ENCODE measurements at places on chromosomes 3 and 15. TPM values are rescaled to one million over a fixed set of nuclear protein-coding genes. Genes with fewer than 3 reads are reported as not detected.

GRCh38 chr3:172057624-172058327 lies 18.4 kb downstream of the FNDC3B start:
- no peak for DNase-seq

DNA sequence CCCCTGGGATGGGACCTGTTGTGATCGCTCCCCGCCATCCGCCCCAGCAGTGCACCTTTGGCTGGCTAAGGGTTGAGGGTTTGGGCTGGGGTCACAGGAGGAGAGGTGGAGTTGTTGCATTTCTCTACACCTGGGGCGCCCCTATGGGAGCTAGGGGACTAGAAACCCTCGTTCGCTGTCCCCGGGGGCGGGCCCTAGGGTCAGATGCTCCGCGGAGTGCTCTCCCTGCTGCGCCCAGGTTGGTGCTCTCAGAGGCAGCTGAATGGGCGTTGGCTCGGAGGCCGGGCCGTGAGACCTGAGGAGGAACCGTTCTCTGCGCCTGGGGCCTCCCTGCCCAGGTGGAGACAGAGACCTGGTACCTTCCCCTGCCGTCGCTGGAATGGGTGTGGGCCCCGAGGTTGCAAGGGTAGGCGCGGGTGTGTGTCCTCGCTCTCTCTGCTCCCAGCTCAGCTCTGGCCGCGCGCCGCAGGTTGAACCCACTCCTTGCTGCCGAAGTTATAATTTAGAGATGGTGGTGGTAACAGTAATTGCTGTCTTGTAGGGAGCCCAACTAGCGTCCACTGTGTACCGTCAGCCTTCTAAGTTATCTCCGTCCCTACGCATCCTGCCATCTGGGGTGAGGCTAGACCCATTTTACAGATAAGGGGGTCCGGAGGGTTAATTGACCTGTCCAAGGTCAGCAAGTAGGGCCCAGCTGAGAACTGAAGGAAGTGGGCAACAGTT lies 965 bp downstream of the FLNB start:
- DNase-seq: peak; percentile 33

The THBS1 gene
- total RNA-seq: 1.7 TPM

DNA sequence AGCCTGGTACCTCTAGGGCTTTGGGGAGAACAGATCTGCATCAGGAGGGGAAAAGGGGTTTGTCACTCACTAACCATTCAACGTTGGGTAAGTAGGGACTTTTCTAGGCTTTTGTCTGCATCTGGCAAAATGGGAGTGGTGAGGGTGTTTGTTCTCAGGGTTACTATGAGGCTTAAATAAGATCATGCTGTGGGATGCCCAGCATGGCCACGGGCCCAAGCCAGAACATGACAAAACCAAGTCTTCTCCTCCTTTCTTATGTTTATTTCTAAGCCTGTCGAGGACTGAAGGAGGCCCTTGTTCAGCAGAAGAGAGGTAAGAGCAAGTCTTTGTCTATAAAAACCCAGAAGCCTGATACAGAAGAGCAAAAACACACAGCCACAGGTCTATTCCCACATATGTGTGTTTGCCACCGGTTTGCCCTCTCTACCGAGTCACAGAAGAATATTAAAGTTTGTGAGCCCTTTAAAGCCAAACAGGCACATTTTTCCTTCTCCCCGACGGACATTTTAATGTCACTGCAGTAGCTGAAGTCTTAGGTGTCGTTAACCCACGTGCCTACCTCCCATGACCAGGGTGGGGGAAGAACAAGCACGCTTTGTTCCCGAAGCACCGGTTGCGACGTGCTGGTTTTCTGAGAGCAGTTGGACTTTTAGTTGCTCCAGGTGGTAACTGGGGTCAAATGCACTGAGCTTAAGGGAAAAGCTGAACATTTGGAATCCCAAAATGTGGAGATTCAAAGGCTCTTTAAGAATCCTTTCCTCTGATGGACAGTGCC lies 72.1 kb downstream of the NOX5 start:
- DNase-seq: no peak

DNA sequence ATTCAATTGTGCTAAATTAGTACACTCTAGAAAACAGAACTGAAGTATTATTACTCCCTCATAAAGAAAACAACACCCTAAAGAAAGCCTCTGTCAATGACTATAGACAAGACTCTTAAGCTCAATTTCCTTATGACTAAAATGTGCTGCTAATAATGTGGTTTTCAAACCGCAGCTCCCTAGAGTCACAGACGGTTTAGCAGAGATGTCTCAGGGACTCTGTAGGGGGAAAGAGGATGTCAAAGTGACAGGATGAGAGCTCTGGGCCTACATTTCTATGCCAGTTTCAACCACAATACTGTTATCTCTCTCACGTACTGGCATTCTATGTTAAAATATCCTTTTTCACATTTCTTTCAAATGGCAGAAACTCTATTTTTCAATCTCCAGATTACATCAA lies 37.6 kb upstream of the WDR49 start:
- DNase-seq: no peak
